ENCODE measurements at places on chromosomes 7 and 10.

- no peak for DNase-seq
Observed at GRCh38 chr7:55348502-55348901, 16.6 kb upstream of the LANCL2 start.

DNA sequence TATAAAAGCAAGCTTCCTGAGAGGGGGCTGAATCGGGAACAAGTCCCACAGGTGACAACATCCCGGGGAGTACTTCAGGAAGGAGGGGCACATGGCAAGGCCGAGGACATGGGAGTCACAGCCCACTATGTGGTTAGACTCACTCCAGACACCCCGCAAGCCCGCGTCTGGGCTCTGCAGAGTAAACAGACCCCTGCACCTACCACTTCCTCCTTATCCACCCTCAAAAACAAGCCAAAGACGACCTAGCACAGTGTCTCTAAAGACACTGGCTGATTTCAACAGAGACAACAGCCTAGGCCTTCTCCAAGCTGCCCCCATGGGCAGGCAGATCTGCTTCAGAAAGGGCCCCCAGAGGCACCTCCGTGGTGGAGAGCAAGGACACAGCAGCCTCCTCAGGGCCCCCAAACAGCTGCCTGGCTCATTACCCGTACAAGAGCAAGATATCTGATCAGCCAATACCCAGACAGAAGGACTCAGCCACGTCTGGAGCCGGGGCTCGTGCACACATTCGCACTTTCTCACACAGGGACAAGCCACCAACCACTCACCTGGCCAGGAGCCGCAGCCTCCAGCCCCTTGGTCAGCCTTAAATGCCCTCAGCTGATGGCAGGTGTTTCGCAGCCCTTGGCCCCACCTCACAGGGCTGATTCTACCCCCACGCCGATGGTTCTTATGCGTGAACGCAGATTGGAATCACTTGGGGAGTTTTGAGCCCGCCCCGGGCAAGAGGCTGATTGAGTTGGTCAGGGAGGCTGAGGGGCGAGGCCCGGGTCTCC is 10.7 kb upstream of the KPNA7 start:
- no peak for DNase-seq

DNA sequence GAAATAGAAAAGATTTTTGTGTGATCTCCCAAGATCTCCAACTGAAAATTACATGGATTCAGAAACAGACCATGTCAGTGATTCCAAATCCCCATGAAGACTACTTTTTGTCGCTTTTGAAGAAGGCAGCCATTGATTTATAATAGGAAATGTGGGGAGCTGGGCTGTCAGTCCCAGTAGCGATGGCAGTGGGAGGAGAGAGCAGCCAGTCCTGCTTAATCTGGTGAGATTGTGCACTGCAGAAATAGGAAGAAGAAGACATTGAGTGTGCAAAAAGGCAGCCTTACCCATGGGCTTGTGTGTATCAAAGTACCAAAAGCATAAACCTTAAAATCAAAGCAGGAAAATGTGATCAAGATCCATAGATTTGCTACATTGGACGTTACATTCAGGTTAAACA is 4.8 kb downstream of the ADRB1 start:
- no peak for DNase-seq

DNA sequence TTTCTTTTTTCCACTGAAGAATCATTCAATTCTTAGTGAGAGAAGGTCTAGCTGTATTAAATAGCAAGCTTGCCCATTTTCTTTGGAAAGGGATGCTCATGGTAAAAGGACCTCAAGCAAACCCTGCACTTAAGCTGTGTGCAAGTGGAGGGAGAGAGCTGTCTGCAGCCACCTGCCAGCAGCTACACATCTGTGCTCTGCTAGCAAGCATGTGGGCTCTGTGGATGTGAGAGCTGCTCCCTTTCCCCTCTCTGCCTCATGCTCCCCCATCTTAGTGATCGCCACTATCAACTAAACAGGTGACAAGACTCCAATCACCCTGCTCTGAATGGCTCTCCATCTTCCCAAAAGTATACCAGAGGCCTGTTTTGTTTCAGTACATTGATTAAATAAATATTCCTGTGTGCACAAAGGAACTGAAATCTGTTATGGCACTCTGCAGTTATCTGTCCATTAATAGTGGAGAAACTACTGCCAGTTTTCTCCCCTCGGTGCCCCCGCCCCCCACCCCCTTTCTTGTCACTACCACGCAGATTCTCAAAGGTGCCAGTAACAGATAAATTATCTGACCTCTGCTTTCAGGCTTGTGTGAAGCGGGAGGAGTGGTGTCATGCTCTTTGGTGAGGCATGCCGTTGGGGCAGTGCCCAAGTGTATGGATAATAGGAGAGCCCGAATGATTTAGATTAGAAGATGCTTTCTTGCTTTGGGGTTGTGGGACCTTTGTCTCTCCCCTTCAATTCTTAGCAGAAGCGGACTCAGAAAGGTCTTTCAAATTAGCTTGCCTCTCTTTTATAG is 26.4 kb downstream of the AUTS2 start:
- DNase-seq, result no peak

- no peak for DNase-seq
Observed at GRCh38 chr7:73307436-73307835, 1.2 kb downstream of the NSUN5 start.

DNA sequence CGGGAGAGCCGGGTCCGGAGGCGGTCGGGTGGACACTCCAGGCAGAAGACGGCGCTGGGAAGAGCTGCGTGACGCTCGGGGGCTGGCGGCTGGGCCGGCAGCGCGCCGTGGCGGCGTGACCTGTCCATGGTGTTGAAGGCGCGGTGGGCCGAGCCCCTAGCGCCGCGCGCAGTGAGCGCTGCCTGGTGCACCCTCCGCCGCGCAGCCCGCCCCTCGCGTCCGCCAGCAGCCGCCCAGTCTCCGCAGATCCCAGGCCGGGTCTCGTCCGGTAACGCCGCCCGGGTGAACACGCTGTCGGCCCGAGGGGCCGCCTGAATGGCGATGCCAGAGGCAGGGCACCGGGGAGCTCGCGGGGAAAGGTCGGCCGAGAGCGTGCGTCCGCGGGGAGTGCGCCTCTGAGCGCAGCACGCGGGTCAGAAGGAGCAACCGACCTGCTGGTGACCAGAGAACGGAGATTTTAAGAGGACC is 657 bp upstream of the TMEM178B start:
- DNase-seq, result peak; percentile 20

GRCh38 chr7:3187444-3188040 is 113.5 kb upstream of the SDK1 start:
- DNase-seq, result no peak

GRCh38 chr7:10355816-10356215 is 617.9 kb upstream of the PHF14 start:
- DNase-seq, result no peak

- no peak for DNase-seq
Observed at GRCh38 chr7:28203508-28204240, 23.1 kb upstream of the JAZF1 start.

DNA sequence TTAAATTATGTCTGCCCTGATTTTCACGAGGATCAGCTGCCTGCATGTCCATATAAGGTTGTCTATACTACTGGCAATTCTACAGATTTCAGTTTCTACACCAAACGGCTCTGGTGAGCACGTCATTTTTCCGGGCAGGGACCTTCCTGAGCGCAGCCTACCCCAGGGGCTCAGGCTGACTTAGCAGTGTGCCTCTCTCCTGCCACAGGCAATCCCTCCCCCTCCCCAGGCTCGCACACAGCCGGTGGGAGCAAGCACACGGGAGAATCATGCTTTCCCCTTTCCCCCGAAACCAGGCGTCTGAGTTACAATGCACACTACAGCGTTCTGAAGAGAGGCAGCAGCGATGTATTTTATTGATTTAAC is 1.7 kb downstream of the KLF6 start:
- DNase-seq, result peak; percentile 78

DNA sequence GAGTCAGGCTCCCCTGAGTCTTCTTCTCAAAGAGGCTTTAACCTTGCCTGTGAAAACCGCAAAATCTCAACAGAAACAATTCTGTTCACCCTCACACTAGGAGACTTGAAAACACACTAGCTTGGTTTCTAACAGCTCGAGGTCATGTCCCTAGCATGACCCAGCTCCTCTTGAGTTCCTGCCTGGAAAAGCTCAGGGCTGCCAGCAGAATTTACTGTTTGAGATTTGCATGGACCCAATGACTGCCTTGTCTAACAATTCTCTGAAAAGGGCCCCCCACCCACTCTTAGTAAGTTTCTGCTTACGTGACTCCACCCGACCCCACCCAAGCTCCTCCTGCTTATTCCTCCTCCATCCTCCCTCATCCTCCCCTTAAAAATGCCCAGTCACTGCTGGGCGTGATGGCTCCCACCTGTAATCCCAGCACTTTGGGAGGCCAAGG is 85.1 kb upstream of the KMT2C start:
- no peak for DNase-seq

DNA sequence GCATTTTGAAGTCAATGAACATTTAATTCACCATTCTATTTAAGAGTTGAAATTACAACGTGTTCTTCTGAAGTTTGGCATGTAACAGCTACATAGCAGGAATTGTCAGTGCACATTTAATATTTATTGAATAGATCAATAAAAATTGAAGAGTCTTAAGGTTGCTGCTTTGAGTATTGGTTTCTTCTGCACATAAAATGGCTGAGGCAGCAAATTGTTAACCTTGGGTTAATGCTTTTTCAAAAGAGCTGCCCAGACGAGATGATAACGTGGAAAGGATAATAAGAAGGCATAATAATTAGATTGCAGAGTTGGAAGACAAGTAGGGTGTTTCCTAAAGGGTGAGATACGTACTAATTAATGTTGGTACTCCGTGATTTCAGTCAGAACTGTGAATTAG is 203.7 kb downstream of the AGMO start:
- DNase-seq, result no peak

GRCh38 chr10:85666102-85666501 is 700.5 kb downstream of the GRID1 start:
- DNase-seq, result no peak

DNA sequence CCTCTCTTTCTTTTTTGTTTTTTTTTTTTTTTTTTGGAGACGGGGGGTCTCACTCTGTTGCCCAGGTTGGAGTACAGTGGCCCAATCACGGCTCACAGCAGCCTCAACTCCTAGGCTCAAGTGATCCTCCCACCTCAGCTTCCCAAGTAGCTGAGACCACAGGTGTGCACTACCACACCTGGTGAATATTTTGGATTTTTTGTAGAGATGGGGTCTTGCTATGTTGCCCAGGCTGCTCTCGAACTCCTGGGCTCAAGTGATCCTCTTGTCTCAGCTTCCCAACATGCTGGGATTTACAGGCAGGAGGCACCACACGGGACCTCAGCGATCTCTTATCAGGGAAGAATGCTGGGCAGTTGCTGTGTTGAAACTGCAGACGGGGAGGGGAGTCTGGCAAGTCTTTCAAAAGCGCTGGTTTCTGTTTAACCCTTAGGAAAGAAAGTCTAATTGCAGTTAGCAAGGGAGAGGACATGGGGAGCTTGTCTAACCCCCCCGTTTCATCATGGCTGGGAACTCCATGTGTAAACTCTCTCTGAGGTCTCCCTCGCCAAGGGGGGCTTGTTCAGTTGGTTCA is 39.6 kb upstream of the LMTK2 start:
- no peak for DNase-seq

DNA sequence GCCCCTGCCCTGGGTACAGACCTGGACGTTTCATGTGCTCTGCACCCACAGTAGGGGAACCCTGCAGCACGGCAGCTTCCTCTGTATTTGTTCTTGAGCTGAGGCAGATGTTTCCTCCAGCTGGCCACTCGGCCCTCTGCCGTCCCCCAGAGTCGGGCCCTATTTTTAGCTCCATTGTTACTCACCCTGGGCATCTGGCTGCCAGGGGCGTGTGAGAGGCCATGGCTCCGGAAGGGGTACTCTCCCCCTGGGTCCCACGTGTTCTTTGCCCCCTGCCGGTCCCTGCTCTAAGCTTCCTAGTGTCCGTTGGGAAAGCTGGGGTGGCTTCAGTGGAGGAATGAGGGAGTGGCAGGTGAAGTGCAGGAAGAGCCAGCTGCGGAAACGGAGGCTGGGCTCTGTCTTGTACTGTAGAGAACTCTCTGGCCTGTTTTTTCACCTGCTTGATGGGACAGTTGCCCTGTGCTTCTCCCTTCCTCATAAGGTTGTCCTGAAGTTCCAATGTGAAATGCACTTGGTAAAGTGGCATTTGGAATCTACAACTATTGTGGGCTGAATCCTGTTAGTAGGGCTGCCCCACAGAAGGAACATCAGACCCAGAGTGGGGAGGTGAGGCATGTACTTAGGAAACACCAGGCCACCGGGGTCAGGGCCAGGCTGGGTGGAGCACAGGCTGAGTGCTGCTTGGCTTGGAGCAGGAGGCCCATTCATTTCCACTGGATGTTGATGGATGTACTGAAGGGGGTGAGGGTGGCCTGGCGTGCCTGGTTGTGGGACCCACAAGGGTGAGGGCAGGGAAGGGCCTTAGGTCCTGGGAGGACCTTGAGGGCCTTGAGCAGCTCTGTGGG is 30.6 kb downstream of the PALD1 start:
- DNase-seq, result no peak

DNA sequence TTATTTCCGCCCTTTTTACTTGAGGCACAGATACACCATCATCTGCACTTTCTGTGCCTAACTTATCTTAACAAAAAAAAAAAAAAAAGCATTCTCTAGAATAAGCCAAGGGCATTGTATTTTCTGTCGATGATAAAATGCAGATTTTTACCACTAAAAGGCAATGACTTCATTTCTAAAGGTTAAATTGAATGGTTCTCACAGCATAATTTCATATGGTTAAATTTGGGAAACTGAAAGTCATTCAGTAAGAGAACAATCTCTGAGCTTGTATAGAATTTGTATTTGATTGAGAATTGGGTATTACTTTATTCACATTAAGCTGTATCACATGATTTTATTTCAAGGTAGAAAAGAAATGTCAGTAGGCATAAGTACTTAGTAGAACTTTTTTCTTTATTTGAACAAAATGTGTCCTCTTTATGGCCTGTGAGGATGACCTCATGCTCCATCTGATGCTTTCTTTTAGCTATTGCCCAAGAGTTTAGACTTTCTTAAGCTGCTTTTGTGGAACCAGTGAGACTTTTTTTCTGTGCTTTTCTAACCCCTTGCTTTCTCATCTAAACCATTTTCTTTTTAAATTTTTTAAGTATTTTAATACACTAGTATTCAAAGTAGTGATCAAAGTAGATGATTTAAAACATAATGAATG is 110.3 kb downstream of the LRRC4 start:
- no peak for DNase-seq

GRCh38 chr7:92773808-92774207 is 62.6 kb downstream of the CDK6 start:
- DNase-seq, result no peak
